ENCODE measurements at places on chromosomes 16 and 17.

GRCh38 chr17:7237761-7238419 lies 1.4 kb downstream of the PHF23 start:
- DNase-seq: no peak

DNA sequence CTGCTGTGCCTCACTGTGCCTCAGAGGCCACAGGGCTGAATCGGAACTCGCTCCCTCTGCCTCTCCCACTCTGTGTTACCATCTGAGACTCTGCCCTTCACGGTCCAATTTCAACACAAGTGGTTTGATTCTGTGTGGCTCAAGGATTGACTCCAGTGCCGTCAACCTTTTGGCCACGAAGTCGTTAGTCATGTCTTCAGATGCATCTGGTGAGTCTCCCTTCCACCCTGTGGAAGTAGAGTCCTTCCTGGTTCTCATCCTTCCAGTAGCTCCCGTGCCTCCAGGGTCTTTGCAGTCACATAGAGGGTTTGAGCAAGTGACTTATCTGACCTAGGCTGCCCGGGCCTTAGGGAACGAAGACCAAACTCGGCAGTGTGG lies 51.2 kb downstream of the PGS1 start:
- DNase-seq: no peak

GRCh38 chr17:13030459-13031300 lies 12.9 kb upstream of the ELAC2 start:
- no peak for DNase-seq

DNA sequence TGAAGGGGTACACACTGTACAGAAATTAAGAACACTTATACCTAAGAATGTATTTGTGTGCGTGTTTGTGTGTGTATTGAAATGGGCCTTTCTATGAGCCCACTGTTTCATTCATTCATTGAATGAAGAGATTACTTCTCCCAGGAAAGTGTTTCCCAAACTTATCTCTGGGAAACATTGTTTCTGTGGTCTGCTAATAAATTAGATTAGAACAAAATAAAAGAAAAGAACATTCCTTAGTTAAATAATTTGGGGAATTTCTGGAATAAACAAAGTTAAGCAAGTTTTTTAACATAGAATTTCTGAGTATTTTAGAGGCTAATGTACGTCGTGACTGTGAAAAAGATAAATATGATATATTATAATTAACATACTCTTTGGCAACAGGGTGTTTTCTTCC lies 402.4 kb upstream of the CDH11 start:
- DNase-seq: no peak

DNA sequence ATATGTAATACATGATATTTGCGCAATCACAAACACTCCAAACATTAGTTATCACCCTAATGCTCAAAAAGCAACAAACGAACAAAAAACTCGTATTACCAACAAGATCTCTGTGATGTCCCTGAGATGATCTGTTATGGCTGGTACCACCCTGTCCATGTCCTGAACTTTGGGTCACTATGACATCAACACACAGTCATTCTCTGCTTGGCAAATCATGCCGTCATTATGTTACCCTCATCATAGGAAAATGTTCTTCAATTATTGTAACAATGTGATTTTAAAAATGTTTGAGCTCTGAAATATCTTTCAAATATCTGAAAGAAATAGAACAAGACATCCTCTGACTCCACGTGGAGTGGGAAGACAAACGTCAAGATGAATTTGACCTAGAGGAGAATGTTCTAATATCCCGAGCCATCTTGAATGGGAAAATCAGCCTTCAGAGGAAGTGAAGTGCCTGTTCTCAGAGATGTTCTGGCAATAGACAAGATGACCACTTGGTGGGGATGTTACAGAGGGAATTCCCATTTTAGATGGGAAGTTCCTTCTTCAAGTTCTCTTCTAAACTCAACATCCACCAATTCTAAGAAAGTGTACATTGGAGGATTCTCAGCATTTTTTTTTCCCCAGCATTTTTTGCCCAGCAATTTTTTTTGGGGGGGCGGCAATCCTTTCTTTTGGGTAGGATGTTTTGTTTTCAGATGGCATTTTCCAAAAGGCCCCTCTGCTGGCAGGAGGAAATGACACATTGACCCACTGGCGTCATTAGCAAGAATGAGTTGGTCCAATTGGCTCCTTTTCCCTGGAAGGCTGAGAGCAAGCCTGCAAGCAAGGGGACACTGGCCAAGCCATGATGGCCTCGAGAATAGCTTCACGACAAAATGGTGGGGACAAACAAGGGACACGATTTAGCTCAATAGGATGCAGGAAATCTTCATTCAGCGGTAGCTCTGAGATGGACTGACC lies 3.7 kb upstream of the HSD17B2 start:
- DNase-seq: no peak

GRCh38 chr17:74839990-74840852 lies 19.5 kb downstream of the GRIN2C start:
- no peak for DNase-seq
